ENCODE measurements at places on chromosomes 1 and 21. TPM values are rescaled to one million over a fixed set of nuclear protein-coding genes. Genes with fewer than 3 reads are reported as not detected.

DNA sequence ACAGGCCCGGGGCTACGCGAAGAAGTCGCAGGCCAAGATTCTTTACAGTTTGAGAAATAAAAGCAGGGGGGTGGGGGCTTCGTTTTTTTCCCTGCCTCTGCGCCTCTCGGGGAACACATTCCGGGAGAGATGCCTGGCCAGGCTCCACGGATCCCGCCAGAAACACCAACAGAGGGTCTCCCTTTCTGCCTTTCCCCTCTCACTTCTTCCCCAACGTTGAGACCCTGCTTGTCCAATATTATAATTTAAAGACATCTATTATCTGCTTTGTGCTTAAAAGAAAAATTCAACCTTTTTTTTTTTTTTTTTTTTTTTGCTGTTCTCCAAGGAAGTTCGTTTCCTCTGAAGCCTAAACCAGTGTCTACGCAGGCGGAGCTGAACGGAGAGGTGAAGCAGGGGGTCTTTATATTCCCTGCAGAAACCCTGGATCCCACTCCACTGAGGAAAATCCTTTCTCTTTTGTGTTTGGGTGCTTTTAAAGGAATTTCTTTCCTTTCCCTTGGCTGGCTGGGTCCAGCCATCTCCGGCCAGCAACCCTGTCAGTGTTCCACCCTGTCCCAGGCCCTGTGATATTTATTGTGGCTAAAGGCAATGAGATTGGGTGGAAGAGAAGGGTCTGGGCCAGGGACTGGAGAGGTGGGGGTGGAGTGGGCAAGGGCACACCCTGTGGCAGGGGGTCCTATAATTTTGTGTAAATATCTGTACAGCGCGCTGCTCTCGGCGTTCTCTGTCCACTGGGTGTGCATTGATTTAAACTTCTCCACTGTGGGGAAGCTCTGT is 2.2 kb downstream of the FOXD2 start:
- no peak overlapping the region for H3K4me3 ChIP-seq
- H3K4me1 ChIP-seq: peaks cover 20% of the 10 kb centered on the region
- no peak for DNase-seq

DNA sequence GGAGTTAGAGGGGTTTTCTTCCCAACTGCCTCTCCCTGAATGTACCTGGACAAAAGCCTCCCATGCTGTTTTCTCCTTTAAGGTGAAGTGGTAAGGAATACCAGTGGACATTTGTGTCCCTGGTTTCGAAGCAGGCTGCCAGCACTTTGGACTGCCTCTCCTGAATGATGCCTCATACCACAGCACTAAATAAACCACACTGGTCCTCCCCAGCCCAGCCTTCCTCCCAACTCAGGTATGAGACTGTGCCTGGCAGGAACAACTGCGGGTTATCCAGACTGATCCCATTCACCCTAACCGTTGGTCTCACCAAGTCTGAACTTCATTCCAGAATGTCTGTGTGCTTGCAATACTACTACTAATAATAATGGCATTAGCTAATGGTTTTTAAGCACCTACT is 9.3 kb downstream of the COQ8A start:
- no peaks in the 10 kb centered on the region for H3K27me3 ChIP-seq
- no peaks in the 10 kb centered on the region for H3K36me3 ChIP-seq
- no peak for DNase-seq
- H3K4me3 ChIP-seq: no peak overlapping the region

HMGCS2 gene
- total RNA-seq: not detected

DNA sequence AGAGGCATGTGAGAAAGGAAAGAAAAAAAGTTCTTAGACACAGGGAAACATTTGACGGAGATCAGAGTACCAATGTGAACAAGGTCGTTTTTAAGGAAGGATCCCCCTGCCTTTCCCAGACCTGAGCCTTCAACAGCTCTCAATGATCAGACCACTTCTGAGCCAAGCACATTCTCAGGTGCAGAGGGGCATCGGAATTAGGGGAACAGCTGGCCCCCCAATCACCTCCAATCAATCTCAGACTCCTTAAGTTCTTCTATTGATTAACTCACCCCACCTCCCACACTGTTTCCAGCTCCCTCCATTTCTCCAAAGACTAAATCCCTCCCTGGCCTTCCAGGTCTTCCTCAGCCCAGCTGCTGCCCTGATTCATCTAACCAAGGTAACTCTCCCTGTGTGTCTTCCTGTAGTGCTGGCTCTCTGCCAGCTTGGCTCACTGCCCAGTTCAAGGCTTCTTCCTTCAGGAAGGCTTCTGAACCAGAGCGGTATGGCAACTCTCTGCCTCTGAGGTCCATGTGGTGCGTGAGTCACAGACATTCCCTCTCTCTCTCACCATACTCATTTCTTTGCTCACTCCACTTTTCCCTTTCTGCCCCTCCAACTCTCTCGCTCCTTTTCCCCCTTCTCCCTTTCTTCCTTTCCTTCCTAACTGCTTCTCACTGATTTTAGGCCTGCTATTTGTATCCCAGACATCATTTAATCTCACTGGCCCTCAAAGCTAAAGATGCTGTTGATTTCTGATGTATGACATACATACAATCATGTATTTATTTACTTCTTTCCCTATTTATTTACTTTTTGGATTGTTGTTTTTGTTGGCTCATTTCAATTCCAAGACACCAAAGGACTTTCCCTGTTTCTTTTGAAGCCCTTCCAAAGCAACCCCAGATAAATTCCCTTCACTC is 18.1 kb downstream of the CFAP45 start:
- no peak overlapping the region for H3K27ac ChIP-seq
- peaks cover 6% of the 10 kb centered on the region for H3K4me1 ChIP-seq
- no peaks in the 10 kb centered on the region for H3K36me3 ChIP-seq
- no peak overlapping the region for H3K4me3 ChIP-seq
